Fibroblast of the conjunctiva (primary cell): ENCODE measurements at places on chromosomes 4 and X.

DNA sequence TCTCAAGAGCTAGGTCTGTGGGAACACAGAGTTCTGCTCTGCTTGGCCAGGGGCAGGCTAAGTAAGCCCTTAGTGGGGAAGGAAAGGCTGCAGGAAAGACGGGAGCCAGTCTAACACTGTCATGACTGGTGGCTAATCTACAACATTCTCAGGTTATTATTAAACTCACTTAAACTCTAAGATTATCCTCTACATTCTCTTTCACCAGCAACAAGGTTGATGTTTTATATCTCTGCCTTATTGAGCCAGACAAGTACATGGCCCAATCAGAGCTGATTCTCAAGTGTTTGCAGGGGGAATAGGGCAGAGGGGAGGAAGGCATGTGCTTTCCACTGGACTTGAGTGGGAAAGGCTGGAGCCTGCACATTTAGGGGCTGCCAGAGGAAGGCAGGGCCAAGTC is 50.9 kb upstream of the FAM241A start:
- DNase-seq = no peak

DNA sequence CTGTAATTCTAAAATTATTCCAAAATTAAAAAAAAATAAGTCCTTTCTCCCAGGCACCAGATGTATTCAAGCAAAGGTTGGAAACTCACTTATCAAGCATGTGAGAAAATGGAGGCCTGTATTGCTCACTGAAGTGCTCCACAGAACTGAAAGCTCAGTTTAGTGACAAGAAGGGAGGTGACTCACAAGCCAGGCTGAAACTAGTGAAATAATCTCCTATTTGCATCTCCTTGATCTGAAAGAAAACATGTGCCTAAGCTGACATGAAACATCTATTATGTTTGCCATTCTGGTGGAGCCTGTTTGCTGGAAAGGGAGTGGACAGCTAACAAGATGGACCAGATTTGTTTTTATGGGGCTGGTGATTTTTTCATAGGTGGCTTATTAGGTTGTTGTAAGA is 54.0 kb upstream of the AMELX start:
- DNase-seq = no peak

- DNase-seq = no peak
These were observed 235.1 kb upstream of the HCCS start for GRCh38 chrX:10875995-10876394.

GRCh38 chr4:24112466-24112865 is 222.6 kb upstream of the PPARGC1A start:
- DNase-seq = no peak

- no peak for DNase-seq
These were observed 63.3 kb downstream of the KLHL4 start for GRCh38 chrX:87580862-87581261.

DNA sequence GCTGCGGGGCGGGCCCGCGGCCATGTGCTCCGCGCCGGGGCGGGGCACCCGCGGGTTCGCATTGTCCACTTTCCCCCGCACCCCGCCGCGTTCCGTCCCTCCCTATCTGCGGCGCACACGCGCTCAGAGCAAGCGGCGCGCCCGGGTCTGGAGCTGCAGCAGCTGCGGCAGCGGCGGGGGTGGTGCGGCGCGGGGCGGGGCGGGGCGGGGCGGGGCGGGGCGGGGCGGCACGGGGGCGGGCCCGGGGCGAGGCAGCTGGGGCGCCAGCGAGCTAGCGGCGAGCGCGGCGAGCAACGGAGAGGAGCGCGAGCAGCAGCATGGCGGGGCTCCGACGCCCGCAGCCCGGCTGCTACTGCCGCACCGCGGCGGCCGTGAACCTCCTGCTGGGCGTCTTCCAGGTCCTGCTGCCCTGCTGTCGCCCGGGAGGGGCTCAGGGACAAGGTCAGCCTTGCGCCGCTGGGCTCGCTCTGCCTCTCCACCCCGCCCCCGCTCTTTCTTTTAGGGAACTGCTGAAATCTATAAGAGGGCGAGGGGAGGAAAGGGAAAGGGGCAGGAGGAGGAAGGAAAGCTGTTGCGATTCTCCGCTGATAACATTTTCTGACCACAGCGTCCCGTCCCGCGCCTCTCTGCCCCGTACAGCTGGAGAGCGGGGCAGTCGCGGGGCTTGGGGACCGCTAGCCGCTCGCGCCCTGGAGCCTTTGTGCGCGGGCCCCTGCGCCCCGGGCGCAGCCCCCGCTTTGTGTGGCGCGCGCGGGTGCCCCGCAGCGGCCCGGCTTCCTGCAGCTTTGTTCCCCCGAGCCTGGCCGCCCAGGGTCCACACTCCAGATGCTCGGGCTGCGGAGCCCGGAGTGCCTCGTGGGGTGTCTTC is at the start of gene TMEM131L:
TMEM131L (plus strand) TSS at position 280 of the 868 bp plus-strand sequence; CDS start at position 318, 38 bp downstream.
- DNase-seq = no peak

GRCh38 chr4:55543858-55544257 is 2.9 kb downstream of the CLOCK start:
- DNase-seq = no peak

DNA sequence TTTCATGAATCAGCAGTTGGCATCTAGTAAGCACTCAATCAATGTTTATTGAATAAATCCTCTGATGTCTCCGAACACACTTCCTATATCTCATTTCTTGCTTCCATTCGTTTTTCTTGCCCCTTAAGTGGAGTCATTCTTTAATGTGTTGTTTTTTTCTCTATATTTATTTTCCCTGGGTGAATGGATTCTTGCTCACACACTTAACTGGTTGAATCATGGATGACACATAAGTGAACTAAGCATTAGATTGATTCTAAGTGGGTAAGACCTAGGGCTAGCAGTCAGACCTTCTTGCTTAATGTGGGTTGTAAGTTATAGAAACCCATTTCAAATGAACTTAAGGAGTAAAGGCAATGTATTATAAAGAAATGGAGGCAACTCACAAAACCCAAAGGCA is 111.1 kb downstream of the RTL3 start:
- DNase-seq = no peak

- DNase-seq = no peak
These were observed 436.4 kb downstream of the BCOR start for GRCh38 chrX:39661116-39661907.

DNA sequence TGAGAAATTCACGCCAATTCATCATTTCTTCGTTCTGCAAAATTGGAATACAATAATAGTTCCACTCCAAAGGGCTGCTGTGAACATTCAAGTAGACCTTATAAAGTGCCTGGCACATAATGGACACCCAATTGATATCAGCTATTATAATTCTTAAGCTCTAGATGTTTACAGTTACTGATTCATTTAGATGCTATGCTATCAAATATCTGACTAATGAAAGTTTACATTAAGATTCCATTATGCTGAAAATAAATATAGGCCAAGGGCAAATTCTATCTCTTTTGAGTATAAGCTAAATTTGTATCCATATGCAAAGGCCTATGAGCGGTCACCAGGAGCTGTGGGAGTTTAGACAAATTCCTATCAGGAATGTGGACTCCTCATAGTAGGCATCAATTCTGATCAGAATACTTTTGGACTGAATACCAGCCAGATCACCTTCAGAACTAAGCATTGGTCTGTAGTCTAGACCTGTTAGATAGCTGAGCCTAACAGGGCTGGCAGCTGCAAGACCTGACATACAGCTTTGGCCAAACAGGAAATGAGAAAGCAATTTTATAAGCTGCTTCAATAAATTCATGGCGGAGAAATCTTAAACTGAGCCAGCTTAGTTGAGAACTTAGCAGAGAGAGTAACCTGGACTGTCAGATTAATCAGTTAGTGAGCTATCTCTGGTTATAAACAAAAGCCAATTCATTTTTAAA is 384.3 kb upstream of the ACTRT1 start:
- DNase-seq = no peak

DNA sequence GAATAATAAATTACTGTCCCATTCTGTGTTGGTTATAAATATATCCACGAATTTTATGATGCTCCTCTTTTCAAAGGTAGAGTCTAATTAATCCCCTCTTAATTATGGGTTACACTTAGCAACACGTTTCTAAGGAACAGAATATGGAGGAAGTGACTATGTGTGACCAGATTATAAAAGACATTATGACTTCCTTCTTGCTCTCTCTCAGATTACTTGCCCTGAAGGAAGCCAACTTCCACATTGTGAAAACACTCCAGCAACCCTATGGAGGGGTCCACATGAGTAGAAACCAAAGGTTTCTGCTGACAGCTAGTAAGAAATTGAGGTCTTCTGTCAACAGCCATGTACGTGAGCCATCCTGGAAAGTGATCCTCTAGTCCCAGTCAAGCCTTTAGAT is 59.3 kb downstream of the WDFY3 start:
- no peak for DNase-seq

DNA sequence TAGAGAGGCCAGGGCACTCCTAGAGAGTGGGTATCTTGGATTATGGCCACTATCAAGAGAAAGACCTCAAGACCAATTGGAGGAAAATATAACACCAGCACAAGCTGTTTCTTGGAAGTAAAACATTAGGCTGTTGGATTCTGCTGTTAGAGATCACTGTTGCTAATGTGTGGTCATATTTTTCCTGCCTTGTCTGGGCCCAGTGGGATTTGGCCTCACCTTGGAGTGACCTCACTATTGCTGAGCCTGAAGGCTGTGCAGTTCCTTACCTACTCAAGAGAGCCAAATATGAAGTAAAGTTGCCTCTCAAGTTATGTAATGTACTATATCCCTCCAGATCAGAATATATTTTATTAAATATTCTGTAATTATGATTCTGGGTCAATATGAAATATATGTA is 355.4 kb upstream of the CTSO start:
- no peak for DNase-seq
